Ammon's horn (tissue), 1 donor: ENCODE measurements at places on chromosomes 16 and 17.
A peak's percentile ranks its signal among the peaks of the same experiment; 100 is the strongest.

- no peak for DNase-seq
Observed at GRCh38 chr17:70286391-70286790, 117.1 kb downstream of the KCNJ2 start.

GRCh38 chr16:31861455-31861854, 12.2 kb upstream of the ZNF267 start:
- no peak for DNase-seq

DNA sequence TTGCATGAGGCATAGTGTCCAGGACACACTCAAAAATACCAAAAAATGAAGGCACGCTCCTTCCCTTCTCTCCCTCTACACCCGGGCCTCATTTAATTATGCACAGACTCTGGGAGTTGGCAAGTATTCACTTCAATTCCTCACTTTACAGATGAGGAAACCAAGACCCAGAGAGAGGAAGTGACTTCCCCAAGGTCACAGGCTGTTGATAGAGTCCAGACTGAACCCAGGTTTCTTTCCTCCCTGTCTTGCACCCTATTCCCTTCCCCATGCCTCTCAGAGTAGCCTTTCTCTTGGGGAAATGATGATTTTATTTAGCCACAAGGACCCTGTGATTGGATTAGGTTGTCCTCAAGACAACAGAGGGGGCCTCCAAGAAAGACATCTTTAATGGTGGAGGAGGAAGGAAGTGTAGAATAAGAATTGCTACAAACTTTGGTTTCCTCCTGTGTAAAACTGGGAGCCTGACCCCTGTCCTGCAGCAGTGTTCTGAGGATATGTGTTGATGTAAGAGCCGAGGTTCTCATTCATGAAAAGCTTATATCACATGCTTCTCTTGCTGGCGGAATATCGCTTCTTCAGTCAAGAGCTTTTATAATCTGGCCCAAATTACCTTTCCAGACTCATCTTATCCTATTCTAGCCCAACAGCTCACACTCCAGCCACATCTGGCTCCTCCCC, 48.8 kb upstream of the SIAH1 start:
- no peak for DNase-seq

GRCh38 chr16:84647828-84648594, at the start of gene KLHL36:
Gene KLHL36, plus strand, starts transcription at chr16:84648511. Its CDS starts 2,357 bp downstream, at chr16:84650868.
- DNase-seq, result peak; percentile 67

- peak; percentile 72 for DNase-seq
Observed at GRCh38 chr17:41579484-41580243, 7.0 kb downstream of the KRT14 start.

- DNase-seq, result no peak
Observed at GRCh38 chr17:2975469-2975958, 87.9 kb downstream of the OR1D5 start.

GRCh38 chr16:47073223-47074155, 70.3 kb downstream of the NETO2 start:
- DNase-seq, result no peak

- DNase-seq, result no peak
Observed at GRCh38 chr17:80319999-80320344, 59.3 kb downstream of the RNF213 start.

DNA sequence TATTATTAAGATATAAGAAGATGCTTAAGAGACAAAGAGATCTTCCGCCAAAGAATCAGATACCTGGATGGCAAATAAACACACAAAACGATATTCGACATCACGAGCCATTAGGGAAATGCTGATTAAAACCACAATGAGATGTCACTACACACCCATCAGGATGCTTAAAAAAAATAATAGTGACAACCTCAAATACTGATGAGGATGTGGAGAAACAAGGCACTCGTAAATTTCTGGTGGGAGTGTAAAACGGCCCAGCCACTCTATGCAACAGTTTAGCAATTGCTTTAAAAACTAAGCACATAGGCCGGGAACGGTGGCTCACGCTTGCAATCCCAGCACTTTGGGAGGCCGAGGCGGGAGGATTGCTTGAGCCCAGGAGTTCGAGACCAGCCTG, 39.4 kb downstream of the TBC1D16 start:
- no peak for DNase-seq

- DNase-seq, result no peak
Observed at GRCh38 chr16:3022684-3023414, 893 bp downstream of the HCFC1R1 start.

GRCh38 chr16:46747777-46748651, at the start of gene MYLK3:
Gene MYLK3, minus strand, starts transcription at chr16:46748344. Its CDS starts 151 bp downstream, at chr16:46748193.
- no peak for DNase-seq

DNA sequence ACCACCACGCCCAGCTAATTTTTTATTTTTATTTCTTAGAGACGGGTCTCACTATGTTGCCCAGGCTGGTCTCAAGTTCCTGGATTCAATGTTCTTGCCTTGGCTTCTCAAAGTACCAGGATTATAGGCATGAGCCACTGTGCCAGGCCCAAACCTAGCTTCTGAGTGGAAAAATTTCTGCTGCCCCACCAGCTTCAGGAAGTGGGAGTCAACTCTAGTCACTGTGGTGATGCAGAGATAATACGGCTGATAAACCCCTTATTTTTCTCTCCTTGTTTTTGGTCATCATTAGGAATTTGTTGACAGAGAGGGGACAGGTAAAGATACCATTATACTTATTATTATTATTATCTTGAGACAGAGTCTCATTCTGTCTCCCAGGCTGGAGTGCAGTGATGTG, 27.8 kb upstream of the PHOSPHO1 start:
- no peak for DNase-seq

- no peak for DNase-seq
Observed at GRCh38 chr17:51997723-51998122, 160.8 kb downstream of the CA10 start.

DNA sequence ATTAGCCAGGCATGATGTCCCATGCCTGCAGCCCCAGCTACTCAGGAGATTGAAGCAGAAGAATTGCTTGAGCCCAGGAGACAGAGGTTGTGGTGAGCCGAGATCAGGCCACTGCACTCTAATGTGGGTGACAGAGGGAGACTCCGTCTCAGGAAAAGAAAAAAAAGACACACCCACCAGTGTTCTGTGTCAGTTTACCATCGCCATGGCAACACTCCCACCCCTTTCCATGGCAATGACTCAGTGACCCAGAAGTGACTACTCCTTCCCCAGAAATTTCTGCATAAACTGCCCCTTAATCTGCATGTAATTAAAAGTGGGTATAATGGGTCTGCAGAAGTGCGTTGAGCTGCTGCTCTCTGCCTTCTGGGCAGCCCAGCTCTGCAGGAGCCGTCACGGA, 4.0 kb upstream of the ZC3H18 start:
- no peak for DNase-seq

- DNase-seq, result no peak
Observed at GRCh38 chr17:19321481-19322128, 40.9 kb downstream of the B9D1 start.
